ENCODE measurements at places on chromosomes 7 and 10. TPM values are rescaled to one million over a fixed set of nuclear protein-coding genes. Genes with fewer than 3 reads are reported as not detected.

The SPOCK2 gene
- 3.0 TPM for total RNA-seq

The OGDHL gene
- 9.5 TPM for total RNA-seq

The RBM20 gene
- 4.0 TPM for total RNA-seq

The HACD1 gene
- total RNA-seq = 30.3 TPM

The PSD gene
- 13.1 TPM for total RNA-seq

- DNase-seq = peak; percentile 5
Measured at GRCh38 chr10:130014263-130015074, 50.4 kb upstream of the EBF3 start.

- DNase-seq = no peak
Measured at GRCh38 chr10:98419469-98420261, 4.7 kb upstream of the PYROXD2 start.

- DNase-seq = peak; percentile 85
Measured at GRCh38 chr10:75191821-75192568, 18.6 kb upstream of the VDAC2 start.

The ASZ1 gene
- not detected for total RNA-seq

The LBX1 gene
- total RNA-seq = not detected

GRCh38 chr7:2383543-2384274 is 19.7 kb upstream of the CHST12 start:
- DNase-seq = no peak

- no peak for DNase-seq
Measured at GRCh38 chr7:55526770-55527169, 45.5 kb downstream of the VOPP1 start.

The SLC26A5 gene
- 0.08 TPM for total RNA-seq

The EIF3B gene
- total RNA-seq = 122 TPM

The HOXA5 gene
- total RNA-seq = 0.70 TPM
